ENCODE measurements at places on chromosomes 6 and 20.

GRCh38 chr6:154218301-154218700 lies 138.3 kb downstream of the IPCEF1 start:
- no peak for DNase-seq

DNA sequence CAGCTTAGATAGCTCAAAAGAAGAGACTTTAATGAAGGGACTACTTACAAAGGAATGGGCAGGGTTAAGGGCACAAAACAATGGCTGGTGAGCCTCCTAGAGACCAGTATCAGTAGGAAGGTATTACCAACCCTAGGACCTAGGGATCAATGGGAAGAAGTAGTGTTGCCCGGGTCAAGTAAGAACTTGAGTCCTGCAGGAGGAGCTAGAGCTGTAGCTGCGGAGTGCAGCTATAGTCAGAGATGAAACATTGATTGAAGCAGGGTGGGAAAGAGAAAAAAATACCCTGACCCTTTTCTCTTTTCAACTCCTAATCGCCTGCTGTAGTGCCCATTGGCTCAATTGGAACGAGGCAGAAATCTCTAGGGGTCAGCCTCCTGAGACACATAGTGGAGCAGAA lies 144.0 kb downstream of the FLRT3 start:
- no peak for DNase-seq

GRCh38 chr6:35363293-35363750 lies 21.0 kb downstream of the PPARD start:
- no peak for DNase-seq

DNA sequence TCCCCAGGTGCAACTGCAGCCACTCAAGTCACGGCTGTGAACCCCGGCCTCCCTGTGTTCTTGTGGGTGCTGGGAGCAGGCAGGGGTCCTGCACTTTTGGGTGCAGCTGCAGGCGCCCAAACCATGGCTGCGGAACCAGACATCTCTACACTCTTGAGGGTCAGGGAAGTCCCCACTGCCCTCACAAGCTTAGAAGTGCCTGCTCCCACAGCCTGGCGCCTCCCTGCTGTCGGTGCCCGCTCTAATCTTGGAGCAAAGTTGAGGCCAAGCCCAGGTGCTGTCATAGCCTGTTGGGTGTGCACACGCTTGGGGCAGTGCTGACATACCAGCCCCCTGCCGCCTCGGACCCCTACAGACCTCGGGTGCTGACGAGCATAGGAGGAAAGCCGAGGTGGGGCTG lies 6.2 kb downstream of the DEFB132 start:
- DNase-seq, result no peak

GRCh38 chr6:36633915-36634314 lies 39.8 kb downstream of the SRSF3 start:
- peak; percentile 88 for DNase-seq

- peak; percentile 83 for DNase-seq
These were observed 15.6 kb downstream of the COMMD7 start for GRCh38 chr20:32727683-32728082.

- no peak for DNase-seq
These were observed 43.6 kb downstream of the ADGRF1 start for GRCh38 chr6:46998436-46999017.

- DNase-seq, result no peak
These were observed 37.3 kb downstream of the KCNB1 start for GRCh38 chr20:49445176-49445575.

GRCh38 chr20:15767999-15768741 lies 805.1 kb downstream of the KIF16B start:
- DNase-seq, result no peak

DNA sequence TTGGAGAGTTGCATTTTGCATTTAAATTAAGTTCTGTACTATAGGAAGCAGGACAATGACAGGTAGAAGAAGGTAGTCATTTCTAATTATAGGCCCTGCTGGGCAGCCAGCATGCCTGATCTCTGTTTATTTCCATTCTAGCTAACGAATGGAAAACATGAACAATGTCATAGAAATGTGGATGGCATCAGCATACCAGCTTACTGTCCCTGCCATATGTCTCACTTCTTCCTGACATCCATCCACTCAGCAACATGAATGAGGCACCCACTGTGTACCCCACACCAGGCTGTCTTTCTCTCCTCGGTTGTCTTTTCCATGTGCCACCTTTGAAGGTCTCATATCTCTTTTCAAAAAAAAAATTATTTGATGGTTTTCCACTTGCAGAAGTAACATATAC lies 11.1 kb downstream of the ADTRP start:
- DNase-seq, result no peak
